ENCODE measurements at places on chromosomes 1 and 21. TPM values are rescaled to one million over a fixed set of nuclear protein-coding genes. Genes with fewer than 3 reads are reported as not detected.
A peak's percentile ranks its signal among the peaks of the same experiment; 100 is the strongest.

GRCh38 chr1:158117854-158118704, 62.6 kb upstream of the CD1D start:
- DNase-seq = peak; percentile 16
- H3K27ac ChIP-seq = no peak overlapping the region
- H3K36me3 ChIP-seq = no peaks in the 10 kb centered on the region
- H3K4me1 ChIP-seq = no peaks in the 10 kb centered on the region

- no peaks in the 10 kb centered on the region for H3K4me1 ChIP-seq
- H3K4me3 ChIP-seq = no peak overlapping the region
- H3K27ac ChIP-seq = no peak overlapping the region
- DNase-seq = no peak
- H3K36me3 ChIP-seq = no peaks in the 10 kb centered on the region
- H3K27me3 ChIP-seq = no peaks in the 10 kb centered on the region
Observed at GRCh38 chr21:35179990-35180540, 131.0 kb upstream of the RUNX1 start.

SAMSN1 gene
- 1.1 TPM for total RNA-seq

CNR2 gene
- not detected for total RNA-seq

All from prostate gland (tissue), 2 donors.